ENCODE measurements at places on chromosomes 3 and 15.

DNA sequence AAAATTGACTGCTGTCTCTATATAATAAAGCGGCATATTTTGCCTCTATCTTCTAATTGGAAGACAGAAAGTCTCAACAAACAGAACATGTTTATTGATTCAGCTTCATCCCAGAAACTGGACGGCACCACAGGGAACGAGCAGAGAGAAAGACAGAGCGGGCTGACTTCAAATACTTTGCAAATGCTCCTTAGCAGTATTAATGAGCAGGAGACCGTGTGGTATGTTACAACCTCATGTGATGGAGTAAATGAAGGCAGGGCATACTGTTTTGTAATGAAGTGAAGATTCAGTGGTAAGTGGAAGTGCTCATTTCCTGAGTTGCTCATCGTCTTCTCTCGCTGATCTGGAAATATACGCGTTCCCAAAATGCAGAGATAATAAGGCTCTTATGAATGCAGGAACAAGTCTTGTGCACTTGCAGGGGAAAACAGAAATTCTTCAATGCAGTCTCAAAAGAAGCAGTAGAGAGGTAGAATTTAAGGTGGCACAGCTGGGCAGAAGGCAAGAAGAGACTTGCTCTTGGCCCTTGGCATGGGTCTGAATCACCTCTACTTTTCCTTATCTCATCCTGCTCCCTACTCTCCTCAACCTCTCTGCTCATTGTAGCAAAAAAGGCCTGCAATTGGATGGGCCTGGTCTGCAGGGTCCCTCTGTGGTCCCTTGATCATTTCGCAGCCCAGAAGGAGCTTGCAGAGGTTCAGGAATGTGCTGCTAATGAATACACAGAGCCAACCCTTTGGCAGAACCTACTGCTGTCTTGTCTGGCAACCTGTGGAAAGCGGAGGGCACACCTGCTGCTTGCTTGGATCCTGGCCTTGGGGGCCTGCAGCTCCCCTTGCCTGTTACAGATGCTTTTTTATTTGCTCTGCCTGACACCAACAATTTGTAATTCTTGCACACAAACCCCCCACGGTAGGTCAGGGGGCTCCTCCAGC, 604.9 kb upstream of the CFAP20DC start:
- DNase-seq = no peak

DNA sequence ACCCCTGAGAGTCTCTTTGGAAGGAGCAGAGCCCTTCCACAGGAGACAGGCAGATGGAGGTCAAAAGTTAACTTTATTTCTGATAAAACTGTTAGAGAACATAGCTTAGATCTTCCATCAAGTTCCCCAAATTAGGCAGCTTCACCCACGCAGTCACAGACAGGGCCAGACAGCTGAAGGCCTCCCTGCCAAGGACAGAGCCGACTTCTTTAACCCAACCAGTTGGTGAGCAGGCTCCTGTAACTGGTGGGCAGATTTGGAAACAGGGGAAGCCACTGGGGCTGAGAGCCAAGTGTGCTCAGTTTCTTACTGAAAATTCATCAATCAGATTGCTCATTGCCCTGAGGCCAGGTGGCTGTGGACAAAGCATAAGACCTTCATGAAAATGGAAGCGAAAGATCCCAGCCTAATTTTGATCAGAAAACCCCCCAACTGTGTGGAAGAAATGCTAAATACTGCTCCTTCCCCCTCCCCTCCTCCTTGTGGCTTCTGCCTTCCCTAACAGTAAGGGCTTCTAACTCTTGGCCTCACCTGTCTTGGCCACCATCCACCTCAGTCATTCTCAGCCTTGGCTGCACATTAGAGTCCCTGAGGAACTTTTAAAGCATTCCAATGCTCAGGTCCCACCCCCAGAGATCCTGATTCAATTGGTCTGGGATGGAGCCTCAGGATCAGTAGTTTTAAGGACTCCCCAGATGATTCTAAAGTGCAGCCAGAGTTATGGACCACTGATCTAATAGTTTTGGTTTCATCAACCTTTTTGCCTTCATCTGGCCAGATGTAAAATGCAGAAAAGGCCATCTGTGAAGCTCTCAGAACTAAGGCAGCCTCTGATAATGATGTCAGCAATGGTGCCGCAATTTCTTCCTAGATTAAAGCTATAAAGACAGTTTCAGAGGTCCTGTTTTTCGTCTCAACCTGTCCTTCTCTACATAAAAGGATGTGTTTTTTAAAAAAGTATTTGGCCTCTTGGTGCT, 11.5 kb downstream of the CLRN1 start:
- DNase-seq = no peak

DNA sequence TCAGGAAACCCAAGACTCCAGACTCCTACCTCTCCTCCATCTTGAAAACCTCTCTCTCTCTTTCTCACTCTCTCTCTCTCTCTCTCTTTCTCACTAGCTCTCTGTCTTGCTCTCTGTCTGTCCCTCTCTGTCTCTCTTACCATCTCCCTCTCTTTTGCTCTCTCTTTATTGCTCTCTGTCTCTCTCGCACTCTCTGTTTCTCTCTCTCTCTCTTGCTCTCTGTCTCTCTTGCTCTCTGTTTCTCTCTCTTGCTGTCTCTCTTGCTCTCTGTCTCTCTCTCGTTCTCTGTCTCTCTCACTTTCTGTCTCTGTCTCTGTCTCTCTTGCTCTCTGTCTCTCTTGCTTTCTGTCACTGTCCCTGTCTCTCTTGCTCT, 75.0 kb upstream of the NR2E3 start:
- no peak for DNase-seq

DNA sequence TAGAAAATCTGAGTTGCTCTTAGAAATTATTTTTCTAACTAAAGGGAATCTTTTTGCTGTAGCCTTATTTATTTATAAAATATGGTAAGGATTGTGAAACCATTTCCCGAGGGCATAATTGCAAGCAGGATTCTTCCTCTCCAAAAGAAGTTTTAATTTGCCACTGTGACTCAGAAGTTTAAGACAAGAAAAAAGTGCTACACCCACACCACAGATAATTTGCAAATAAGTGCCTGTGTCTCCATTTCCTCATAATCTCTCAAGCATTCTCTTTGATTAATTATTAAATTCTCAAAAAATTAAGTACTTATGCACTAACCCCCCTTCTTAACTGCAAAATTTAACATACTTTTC, 43.6 kb downstream of the RASA2 start:
- DNase-seq = peak; percentile 68

GRCh38 chr3:195096484-195097330, 174.3 kb downstream of the XXYLT1 start:
- no peak for DNase-seq

- no peak for DNase-seq
Observed at GRCh38 chr3:179613807-179614206, 9.2 kb downstream of the NDUFB5 start.

GRCh38 chr3:176933704-176934103, 263.6 kb downstream of the TBL1XR1 start:
- DNase-seq = no peak

DNA sequence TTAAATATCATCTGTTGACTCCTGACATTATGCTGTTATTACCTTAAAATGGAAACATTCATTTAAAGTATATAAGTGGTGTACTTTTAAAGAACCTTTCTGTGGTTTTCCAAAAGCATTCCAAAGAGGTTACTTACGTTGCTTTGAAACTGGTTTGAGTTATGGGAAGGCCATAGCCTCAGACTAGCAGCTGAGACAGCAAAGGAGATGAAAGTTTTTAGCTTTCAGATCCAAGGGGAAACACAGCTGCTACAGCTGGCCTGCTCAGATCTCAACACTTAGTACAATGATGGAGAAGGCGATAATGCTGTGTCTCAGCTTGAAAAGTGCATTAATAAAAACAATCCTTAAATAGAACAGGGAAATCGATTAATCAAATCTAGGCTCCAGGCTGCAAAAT, 921.1 kb downstream of the ROBO1 start:
- no peak for DNase-seq

- no peak for DNase-seq
Observed at GRCh38 chr3:40846451-40846850, 321.7 kb downstream of the ZNF621 start.

- no peak for DNase-seq
Observed at GRCh38 chr3:11481556-11481955, 162.2 kb downstream of the VGLL4 start.

DNA sequence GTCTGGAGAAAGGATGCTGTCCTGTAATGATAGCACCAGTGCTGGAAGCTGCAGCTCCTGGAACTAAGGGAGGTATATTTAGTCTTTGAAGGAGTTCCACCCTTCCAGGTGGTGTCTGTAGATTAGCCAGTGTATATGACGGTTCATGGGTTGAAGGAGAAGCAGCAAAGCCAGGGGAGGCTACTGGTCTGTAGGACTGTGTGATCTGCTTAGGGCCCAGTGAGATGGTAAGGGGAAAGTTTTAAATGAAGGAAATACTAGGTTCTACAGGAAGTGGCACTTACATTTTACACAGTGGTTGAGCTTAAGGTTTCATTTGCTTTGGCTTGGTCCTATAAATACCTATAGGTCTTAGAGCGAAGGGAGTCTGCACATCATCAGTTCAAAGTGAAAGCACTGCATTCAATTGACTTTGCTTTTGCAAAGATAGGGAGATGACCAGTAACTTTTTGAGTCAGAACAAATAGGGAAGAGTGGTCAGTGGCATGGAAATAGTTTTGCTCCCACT, 5.6 kb downstream of the SLC25A38 start:
- DNase-seq = no peak

DNA sequence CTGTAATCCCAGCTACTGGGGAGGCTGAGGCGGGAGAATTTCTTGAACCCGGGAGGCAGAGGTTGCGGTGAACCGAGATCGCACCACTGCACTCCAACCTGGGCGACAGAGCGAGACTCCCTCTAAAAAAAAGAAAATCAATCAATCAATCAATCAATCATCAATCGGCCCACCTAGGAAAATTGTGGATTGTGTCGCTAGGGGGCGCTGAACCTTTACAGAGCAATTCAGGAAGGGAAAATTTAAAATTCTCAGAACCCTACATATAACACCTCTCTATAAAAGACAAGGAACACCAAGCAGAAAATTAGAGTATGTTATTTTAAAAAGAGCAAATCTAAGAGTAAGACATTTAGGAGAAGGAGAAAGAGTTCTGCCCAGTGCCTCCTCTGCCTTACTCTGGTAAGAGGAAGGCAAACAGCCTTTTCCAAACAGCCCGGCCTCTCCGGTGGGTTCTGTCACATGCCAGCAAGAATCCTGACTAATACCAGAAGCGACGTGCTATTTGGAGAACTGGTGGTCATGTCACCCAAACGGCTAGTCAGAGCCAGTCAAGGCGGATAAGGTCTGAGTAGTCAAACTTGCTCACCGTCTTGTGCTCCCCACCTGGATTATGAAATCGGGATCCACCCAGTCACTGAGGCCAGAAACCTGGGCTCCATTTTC, 22.3 kb upstream of the SMCO1 start:
- no peak for DNase-seq

DNA sequence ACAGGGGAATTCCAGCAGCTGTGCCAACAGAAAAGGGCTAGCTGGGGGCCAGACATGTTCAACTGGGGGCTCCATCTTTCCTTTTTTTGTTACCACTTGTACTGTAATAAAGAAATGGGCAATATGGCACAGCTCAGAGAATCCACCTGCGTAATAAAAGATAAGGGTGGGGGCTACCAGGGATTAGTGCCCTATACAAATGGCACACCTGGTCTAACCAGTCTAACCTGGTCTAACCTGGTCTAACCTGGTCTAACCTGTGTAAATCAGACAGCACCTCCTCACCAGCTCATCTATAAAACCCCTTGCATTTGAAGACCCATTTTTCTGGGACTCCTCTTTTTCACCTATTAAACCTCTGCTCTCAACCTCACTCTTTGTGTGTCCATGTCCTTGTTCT, 26.2 kb upstream of the CLDN16 start:
- DNase-seq = no peak

DNA sequence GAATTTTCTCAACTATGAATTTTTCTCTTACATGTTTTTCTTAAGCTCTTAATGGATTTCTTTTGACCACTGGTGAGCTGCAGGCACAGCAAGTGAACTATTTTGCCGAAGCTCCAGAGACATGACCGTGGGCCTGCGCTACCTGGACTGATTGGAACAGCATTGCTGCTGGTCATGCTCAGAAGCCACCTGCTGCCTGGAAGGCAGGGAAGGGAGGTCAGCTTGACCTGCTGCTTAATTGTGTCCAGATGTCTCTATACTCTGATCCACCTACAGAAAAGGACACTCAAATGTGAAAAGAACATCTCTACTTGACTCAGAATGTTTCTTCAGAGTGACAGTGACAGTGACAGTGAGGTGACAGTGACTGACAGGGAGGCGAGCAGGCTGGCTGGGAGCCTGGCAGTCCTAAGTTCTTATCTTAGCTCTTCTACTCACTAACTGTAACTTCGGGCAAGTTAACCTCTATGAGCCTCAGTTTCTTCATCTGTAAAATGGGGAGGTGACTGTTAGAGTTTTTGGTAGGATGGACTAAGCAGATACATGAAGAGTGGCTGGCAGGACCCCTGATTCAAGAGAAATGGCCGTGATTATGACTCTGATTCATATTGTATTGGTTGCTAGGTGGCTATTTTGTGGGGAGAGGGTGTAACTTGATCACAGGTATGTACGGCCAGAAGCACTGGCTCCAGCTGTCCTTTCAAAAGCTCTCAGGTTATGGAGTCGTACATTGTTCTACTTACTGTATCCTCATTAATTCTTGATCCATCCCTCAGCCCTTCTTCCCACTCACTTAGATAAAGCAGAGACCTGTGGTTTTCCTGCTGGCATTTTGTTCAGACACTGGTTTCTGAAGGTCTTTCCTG, 54.8 kb upstream of the DLG1 start:
- no peak for DNase-seq

DNA sequence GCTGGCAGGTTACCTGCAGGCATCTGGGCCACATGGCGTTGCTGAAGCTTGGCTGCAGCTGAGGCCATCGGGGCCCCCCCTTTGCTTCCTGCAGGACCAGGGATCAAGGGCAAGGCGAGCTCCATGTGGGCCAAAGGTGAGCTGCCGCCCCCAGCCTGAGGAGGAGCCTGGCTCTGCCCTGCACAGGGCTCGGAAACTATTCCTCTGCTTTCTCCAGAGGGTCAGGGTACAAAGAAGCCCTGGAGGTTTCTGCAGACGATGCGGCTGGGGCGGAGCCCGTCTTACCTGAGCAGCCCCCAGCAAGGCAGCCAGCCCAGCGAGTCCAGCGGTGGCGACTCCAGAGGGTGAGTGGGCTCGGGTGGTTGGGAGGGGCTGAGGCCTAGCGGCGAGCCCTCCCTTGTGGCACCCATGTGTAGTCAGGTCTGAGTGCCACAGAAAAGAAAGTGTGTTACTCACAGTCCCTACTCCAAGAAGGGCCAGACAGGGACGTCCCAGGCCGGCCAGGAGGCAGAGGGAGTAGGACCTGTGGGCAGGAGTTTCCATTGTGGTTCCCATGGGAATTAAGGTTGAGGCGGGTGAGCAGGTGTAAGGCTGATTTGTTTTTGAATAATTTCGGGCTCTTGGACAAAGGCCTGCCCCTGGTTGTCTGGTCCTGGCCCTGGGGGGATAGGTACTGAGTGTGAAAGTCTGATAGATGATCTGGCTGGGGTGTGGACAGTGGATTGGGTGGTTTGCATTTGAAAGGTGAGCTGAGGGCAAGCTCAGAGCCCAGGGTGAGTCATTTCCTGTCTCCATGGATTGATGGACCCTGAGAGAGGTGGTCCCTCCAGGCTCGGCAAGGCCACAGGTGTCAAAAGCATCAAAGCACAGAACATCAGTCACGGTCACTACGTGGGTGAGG, 25.4 kb downstream of the CFAP100 start:
- DNase-seq = no peak

- no peak for DNase-seq
Observed at GRCh38 chr3:27483117-27484014, 818 bp downstream of the SLC4A7 start.

- DNase-seq = no peak
Observed at GRCh38 chr3:135929670-135930069, 35.9 kb upstream of the PPP2R3A start.
